ENCODE measurements at places on chromosomes 2 and 18.

GRCh38 chr2:38653715-38654527 lies 12.0 kb upstream of the GALM start:
- DNase-seq: no peak

GRCh38 chr2:128520791-128521190 lies 202.1 kb upstream of the HS6ST1 start:
- DNase-seq: no peak

DNA sequence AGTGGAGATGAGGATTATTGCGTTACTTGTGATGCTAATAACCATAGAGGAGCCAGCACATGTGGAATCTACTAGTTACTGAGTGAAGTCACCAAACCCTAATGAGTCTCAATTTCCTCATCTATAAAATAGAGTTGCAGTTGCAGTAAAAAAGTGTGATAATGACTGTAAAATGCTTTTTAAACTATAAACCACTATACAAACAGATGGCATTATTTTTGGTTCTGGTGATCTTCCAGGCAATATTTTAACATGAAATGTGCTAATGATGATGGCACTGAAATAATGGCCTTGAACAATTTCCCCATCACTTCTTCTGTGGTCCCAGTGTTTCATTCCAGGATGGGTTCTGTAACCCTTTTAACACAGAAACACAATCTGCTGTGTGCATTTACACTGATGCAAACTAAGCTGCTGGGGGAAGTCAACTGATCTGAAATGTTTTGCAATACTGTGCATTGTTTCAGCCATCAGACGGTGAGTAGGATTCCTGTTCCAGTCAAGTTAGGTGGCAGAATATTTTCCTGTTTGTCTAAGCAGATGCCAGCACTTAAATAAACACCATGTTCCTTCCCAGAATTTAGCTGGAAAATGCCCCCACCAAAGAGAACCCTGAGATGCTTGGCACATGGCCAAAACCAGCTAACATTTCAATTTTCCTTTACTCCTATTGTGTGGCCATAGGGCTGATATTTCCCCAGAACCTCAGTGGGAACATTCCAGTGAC lies 52.6 kb downstream of the TACR1 start:
- no peak for DNase-seq

- no peak for DNase-seq
Measured at GRCh38 chr18:28559511-28559910, 382.6 kb upstream of the CDH2 start.

- no peak for DNase-seq
Measured at GRCh38 chr2:72716601-72717000, 109.2 kb downstream of the EXOC6B start.

- DNase-seq: no peak
Measured at GRCh38 chr2:217451666-217452065, 551.1 kb downstream of the TNS1 start.

DNA sequence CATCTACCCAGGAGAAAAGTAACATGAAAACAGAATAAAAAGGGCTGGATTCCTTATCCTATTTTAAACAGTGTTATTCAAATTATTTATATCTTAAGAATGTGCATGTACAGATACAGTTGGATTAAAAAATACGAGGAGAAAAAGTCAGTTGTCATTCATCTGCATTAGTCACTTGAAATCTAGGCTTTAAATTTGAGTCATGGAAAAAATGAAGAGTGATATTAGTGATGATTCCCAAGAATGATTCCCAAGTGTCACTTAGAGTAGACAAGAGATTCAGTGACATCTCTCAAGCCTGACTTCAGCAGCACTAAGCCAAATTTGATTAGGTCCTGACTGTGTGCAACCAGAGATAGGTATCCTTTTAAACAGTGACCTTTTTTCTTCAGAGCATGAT lies 394.2 kb downstream of the IRS1 start:
- no peak for DNase-seq

- DNase-seq: peak; percentile 64
Measured at GRCh38 chr2:76391678-76392077, 681.0 kb upstream of the GCFC2 start.

- no peak for DNase-seq
Measured at GRCh38 chr2:9752441-9753275, 90.6 kb upstream of the TAF1B start.

DNA sequence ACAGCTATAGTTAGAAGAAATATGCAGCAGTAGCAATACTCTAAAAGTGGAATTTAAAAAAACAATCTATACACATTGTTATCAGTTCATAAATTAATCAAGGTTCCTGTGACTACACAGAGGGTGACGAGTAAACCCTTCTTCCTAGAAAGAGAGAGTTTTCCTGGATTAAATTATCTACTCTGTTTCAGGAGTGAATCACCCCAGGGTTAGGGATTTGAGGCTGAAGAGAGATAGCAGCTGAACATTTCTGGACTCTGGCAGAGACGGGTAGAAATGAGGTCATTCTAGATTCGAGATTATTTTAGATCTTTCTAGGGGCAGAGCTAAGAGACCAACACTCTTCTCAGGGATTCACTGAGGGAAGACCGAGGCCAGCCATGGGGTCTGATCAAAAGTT lies 38.8 kb upstream of the PMAIP1 start:
- no peak for DNase-seq

- DNase-seq: no peak
Measured at GRCh38 chr2:180359522-180360282, 352.6 kb upstream of the CWC22 start.

DNA sequence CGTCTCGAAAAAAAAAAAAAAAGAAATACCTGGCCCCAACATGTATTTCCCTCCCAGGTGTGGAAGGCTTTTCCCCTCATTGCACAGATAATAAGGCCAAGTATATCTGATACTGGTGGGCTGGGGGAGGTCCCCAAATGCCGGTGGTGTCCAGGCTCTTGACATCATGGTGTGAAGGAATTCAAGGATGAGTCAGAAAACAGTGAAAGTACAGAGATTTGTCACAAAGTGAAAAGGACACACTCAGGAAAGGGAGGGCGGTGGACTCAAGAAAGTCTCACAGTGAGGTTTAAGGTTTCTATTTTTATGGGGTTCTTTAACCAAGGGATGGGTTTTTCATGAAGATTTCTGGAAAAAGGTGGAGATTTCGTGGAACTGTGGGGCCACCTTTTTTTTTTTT lies 37.8 kb upstream of the FZD5 start:
- DNase-seq: no peak

DNA sequence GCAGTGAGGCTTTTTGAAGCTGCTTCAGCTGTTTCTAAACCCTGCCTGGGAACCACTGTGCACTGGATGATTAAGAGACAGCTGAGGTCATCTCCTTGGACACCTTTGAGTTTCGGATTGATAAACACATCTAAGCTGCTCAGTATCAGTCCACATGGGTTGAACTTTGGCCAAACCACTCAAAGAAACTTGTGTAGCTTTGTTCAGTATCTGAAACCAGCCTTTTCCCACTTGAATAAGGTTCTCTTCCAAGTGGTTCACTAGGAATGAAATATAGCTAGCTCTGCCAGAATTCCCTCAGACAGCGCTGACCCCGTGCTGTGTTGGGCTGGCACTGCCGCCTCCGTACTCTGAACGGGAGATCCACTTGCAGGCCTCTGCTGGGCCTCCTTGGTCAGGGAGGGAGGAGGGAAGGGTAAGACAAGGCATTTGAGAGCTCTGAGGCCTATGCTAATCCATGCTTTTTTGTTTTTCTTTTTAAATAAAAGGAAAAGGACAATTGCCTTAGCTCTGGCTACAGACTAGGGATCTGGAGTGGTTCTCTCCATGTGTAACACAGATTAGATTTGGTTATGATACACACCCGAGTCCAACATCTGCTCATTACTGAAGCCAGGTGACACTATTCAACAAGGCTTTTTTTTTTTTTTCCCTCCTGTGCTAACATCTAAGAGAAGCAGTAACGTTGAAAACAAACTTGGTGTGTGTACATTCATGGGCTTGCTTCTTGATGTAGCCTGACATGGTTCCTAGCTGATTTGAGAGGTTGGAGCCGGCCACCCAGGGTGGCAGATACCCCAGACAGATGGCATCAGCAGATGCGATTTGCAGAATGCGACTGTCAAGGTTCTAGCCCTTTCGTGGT lies 67.7 kb downstream of the NCK2 start:
- DNase-seq: no peak

GRCh38 chr2:209977386-209978239 lies 24.8 kb upstream of the RPE start:
- DNase-seq: peak; percentile 20

GRCh38 chr2:10495311-10495987 lies 47.3 kb upstream of the ODC1 start:
- DNase-seq: no peak

DNA sequence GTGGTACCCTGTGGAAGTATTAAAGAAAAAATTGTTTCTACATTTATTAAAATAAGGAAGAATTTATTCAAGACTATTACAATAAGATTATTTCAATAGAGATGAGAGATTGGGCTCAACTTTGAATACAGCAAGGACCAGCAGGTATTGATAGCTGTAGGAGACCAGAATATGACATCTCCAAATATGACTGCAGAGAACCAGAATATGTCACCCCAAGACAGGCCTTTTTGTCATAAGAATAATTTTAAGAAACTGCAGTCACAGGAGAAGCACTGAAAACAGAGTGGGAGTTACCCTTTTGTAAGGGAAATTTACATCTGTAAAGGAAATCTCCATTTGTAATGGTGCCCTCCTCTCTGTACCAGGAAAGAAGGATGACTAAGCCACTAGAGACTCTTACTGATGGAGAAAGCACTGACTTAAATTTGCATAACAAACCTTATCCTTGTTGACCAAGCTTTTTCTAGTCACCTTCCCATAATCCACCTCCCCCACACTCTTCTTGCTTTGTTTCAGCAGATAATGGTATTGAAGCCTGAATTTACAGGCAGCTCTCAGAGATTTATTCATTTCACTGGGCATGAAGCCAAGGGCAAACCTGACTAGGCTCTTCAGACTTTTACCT lies 145.1 kb upstream of the RMP24 start:
- no peak for DNase-seq

GRCh38 chr2:217449444-217449843 lies 553.4 kb downstream of the TNS1 start:
- DNase-seq: peak; percentile 33

DNA sequence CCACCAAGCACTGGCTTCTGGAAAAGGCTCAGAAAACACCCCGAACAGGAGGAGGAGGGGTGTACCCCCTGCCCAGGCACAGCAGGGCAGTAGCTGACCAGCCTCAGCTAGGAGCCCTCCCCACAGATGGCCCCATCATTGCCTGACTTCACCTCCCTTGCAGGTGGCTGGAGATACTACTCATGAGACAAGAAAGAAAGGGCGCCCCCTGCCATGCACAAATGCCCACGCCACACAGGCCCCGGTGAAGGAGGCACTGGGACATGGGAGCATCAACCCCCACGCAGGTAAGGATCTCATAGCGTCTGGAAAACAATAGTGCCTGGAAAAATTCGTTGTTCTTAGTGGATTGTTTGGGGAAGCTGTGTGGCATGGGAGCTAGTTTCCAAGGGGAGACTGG lies 240.6 kb downstream of the TFCP2L1 start:
- no peak for DNase-seq

GRCh38 chr2:233829193-233830110 lies 24.9 kb downstream of the HJURP start:
- no peak for DNase-seq

- DNase-seq: peak; percentile 94
Measured at GRCh38 chr2:197675711-197676188, 363 bp upstream of the RFTN2 start.

- no peak for DNase-seq
Measured at GRCh38 chr2:226317970-226318369, 481.6 kb downstream of the IRS1 start.

DNA sequence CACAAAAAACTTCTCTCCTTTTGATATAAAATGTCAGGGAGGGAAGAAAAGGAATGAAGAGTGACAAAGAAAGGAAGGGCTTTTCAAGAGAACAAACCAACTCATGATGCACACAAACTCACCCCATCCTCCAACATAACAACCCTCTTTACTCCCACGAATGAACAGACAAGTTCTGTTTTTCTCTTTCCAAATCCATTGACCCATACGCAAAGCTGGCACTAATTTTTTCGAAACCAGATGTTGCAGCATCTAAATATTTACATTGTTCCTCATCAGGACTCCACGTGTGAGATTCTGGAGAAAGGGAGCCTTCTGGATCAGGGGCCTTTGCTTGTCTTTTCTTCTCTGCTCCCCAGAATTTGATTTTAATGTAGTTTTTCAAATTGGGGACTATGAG lies 143.3 kb upstream of the BCL2L11 start:
- DNase-seq: no peak

GRCh38 chr2:106812383-106812782 lies 73.6 kb downstream of the ST6GAL2 start:
- peak; percentile 24 for DNase-seq

DNA sequence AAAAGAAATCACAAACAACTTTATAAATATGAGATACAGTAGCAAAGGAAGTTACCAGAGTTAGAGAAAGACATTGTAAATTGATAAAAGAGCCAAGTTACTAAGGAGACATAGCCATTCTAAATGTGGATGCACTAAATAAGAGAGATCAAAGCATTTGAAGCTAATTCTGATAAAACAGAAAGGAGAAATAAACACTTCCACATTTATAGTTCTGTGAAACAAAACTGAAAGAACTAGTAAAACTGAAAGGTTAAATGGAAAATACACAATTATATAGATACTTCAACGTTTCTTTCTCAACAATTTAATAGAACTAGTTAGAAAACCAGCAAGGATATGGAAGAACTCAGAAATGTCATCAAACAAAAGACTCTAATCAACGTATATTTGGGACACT lies 309.0 kb upstream of the CDH2 start:
- no peak for DNase-seq

DNA sequence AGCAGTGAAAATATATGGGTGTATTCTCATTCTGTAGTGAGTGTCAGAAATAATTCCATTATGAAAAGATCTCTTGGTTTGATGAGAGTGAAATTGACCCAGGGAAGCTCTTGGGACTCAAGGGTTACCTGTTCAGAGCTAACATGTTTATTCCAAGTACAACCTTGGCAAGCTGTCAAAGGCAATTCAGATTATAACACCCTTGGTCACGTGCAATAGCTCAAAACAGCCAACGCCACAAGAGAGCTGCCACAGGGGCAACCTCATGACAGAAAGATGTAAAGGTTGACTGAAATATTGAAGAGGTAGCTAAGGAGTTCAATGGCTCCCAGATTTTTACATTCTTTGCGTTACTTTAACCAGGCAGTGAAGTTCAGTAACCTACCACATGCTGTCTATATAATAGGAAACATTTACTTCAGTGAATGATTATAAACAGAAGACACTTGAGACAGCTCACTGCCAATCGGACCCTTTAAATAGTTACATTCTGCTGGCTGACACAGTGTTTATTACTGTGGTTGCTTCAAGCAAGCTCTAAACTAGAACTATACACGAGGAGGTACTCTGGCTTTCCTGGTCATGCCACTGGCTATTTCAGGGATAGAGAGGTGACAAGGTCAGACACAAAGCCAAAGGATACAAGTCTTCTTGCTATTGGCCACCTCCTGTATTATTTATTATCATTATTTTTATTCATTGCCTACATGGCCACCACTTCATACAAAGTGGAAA lies 187.3 kb downstream of the PID1 start:
- DNase-seq: peak; percentile 38

- DNase-seq: no peak
Measured at GRCh38 chr2:167069855-167070254, 181.6 kb downstream of the XIRP2 start.
